ENCODE measurements at places on chromosomes 7 and 10. TPM values are rescaled to one million over a fixed set of nuclear protein-coding genes. Genes with fewer than 3 reads are reported as not detected.

DNA sequence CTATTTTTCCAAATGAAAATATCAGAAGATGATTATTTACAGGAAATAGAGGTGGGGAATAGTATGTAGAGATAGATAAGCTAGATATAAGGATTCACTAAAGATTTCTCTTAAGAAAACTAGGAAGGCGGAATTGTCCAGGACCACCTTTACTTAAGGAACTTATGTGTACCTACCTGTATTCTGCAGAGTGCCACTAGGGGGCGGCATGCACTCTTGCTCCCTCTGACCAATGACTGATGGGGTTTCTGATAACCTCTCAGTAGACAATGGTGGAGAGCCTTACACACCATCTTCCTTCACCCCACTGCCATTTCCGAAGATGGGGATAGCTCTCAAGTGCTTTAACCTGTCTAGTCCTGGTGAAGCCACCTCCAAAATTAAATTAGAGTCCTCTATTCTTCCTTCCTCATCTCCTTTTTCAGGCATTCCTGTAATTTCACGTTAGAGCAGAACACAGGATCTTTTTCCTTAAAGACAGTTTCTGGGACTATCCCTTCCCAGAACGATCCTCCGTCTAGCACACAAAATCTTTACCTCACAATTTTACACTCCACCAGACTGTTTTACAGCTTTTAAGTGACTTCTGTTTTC is 453.1 kb downstream of the SORCS1 start:
- H3K36me3 ChIP-seq: no peaks in the 10 kb centered on the region
- H3K4me1 ChIP-seq: no peaks in the 10 kb centered on the region
- H3K27ac ChIP-seq: no peak overlapping the region
- H3K4me3 ChIP-seq: no peak overlapping the region

ACADSB gene
- 33.3 TPM for total RNA-seq

- H3K27me3 ChIP-seq: peaks cover 43% of the 10 kb centered on the region
- no peaks in the 10 kb centered on the region for H3K36me3 ChIP-seq
- H3K27ac ChIP-seq: no peak overlapping the region
- no peak overlapping the region for H3K4me3 ChIP-seq
- peaks cover 10% of the 10 kb centered on the region for H3K4me1 ChIP-seq
Observed at GRCh38 chr7:131945313-131945911, 389.0 kb upstream of the PODXL start.

- H3K4me3 ChIP-seq: no peak overlapping the region
- H3K36me3 ChIP-seq: no peaks in the 10 kb centered on the region
- no peak overlapping the region for H3K27ac ChIP-seq
- DNase-seq: no peak
- H3K27me3 ChIP-seq: no peaks in the 10 kb centered on the region
Observed at GRCh38 chr7:134450294-134451000, 8.5 kb downstream of the AKR1B1 start.

TMEM229A gene
- total RNA-seq: not detected

C7orf33 gene
- not detected for total RNA-seq

ANXA8 gene
- total RNA-seq: 0.25 TPM

DNA sequence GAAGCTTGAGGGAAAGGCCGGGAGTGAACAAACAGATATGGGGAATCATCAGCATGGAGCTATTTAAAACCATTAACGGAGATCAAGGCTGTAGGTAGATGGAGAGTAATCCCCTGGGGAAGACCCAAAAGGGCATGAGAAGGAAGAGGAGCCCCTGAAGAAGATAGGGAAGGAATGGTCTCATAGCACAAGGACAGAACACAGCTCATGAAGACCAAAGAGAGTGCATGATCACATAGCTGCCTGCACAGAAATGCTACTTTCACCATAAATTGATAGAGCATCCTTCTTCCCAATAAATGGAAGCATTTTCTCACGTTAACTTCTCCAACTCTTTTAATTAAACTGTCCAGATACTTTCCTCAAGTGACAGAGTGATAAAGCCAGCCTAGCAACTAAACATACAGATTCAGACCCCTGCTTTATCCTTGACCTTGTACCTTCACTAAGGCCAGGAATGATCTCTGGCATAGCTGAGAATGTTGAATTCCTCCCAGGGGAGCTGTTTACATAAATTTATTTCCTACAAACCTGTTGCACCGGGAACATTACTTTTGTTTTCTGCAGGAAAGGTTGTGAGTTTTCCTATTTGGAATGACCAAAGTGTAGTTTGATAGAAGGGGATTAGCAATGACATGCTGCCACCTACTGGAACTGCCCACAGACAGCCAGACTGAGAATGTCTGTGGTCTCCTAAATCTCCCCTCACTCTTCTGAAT is 110.8 kb upstream of the LRGUK start:
- no peaks in the 10 kb centered on the region for H3K4me1 ChIP-seq
- H3K36me3 ChIP-seq: no peaks in the 10 kb centered on the region

TRPV5 gene
- not detected for total RNA-seq

DNA sequence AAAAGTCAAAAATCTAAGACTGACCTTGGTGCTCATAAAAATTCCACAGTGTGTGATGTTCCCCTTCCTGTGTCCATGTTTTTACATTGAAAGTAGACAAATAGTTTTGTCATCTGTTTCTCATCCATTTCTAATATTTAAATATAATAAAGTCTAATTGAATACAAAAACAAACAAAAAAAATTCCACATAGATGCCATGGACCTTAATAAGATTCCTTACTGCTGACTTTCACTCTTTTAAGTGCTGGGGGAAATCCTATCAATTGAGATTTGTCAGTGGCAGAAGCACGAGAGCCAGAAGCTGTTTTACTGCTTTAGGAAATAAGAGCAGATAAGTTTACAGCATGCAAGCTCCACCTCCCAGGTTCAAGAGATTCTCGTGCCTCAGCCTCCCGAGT is 310.0 kb downstream of the ABCA13 start:
- H3K36me3 ChIP-seq: no peaks in the 10 kb centered on the region
- H3K4me3 ChIP-seq: no peak overlapping the region
- no peaks in the 10 kb centered on the region for H3K4me1 ChIP-seq
- no peaks in the 10 kb centered on the region for H3K27me3 ChIP-seq

ATXN7L1 gene
- 11.5 TPM for total RNA-seq

DNA sequence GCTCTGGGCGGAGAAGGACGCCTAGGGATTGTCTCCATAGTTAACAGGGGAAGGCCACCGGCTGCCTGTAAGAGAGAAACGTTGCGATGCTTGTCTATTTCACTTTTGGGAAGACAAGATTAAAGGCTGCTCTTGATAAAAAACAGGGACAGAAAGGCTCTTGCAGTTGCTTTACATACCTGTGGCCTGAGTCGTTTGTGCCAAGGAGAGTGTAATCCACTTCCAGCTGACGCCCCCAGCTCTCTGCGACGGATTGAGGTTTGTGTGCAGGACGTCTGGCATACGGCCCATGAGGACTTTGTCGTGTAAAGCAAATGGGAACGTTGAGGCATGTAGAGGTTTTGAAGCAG is 1.1 kb downstream of the MAP3K8 start:
- no peaks in the 10 kb centered on the region for H3K27me3 ChIP-seq
- H3K4me1 ChIP-seq: peaks cover 19% of the 10 kb centered on the region
- no peaks in the 10 kb centered on the region for H3K36me3 ChIP-seq

- peaks cover 30% of the 10 kb centered on the region for H3K36me3 ChIP-seq
- H3K4me3 ChIP-seq: peak within 1 kb of the TSS; percentile 18
- H3K4me1 ChIP-seq: peaks cover 48% of the 10 kb centered on the region
- H3K27me3 ChIP-seq: no peaks in the 10 kb centered on the region
- DNase-seq: no peak
Observed at GRCh38 chr10:119029613-119030420, at the start of gene NANOS1. NANOS1 (plus strand) TSS chr10:119029714; CDS start chr10:119029802, 88 bp downstream.

CCL24 gene
- total RNA-seq: not detected

GRCh38 chr10:22550732-22551131 is 163.6 kb downstream of the PIP4K2A start:
- DNase-seq: peak; percentile 16
- no peak overlapping the region for H3K4me3 ChIP-seq
- no peaks in the 10 kb centered on the region for H3K4me1 ChIP-seq
- no peaks in the 10 kb centered on the region for H3K27me3 ChIP-seq
- peaks cover 21% of the 10 kb centered on the region for H3K36me3 ChIP-seq

- H3K27me3 ChIP-seq: peaks cover 11% of the 10 kb centered on the region
- H3K4me1 ChIP-seq: peaks cover 3% of the 10 kb centered on the region
- no peak for DNase-seq
- no peak overlapping the region for H3K4me3 ChIP-seq
- H3K27ac ChIP-seq: no peak overlapping the region
- H3K36me3 ChIP-seq: no peaks in the 10 kb centered on the region
Observed at GRCh38 chr7:134618756-134619530, 27.7 kb upstream of the BPGM start.

GRCh38 chr10:93369588-93370164 is 112.5 kb downstream of the MYOF start:
- no peaks in the 10 kb centered on the region for H3K27me3 ChIP-seq
- no peak for DNase-seq
- no peaks in the 10 kb centered on the region for H3K4me1 ChIP-seq
- H3K36me3 ChIP-seq: peaks cover 87% of the 10 kb centered on the region
- no peak overlapping the region for H3K27ac ChIP-seq

- no peak overlapping the region for H3K4me3 ChIP-seq
- H3K27me3 ChIP-seq: no peaks in the 10 kb centered on the region
- no peaks in the 10 kb centered on the region for H3K36me3 ChIP-seq
Observed at GRCh38 chr10:14608381-14609001, 166.2 kb downstream of the FAM107B start.

DNA sequence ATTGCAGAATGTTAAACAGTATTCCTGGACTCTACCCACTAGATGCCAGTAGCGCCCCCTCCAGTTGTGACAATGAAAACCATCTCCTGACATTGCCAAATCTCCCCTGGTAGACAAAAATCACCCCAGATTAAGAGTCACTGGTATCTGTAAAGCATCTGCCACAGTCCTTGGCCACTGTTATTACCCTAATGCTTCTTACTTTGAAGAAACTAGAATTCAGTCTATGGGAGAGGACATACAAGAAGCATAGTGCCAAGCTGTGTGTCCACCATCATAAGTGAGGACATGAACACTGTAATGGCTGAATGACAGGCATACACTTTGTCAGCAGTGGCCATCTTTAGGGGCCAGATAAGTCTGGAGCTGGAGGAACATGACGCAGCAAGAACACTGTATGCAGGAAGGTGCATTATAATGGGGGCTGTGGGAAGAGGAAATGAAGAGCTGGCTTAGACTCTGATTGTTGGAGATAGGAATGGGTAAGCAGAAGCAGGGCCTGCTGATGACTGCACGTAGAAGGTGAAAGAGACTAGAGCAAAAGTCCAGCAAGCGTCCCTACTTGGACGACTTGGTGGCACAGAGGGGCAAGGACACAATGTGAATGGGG is 32.5 kb downstream of the CBX3 start:
- H3K4me3 ChIP-seq: no peak overlapping the region
- DNase-seq: no peak
- H3K36me3 ChIP-seq: no peaks in the 10 kb centered on the region
- no peak overlapping the region for H3K27ac ChIP-seq
- H3K4me1 ChIP-seq: no peaks in the 10 kb centered on the region

Data from HCT116 (cell line).